Suppressor macrophage treated with lipopolysaccharide for 4 hours (primary cell): ENCODE measurements at places on chromosomes 5 and 9.

DNA sequence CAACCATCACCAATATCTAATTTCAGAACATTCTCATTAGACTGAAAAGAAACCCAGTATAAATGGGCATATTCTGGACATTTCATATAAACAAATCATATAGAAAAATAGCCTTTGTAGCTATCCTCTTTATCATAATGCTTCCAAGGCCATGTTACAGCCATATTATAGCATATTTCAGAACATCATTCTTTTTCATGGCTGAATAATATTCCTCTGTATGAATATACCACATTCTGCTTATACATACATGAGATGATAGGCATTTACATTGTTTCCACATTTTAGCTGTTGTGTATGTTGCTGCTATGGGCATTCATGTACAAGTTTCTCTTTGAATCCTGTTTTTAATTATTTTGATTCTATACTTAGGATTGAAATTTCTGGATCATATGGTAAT, 167.0 kb downstream of the FBXL17 start:
- DNase-seq: no peak

DNA sequence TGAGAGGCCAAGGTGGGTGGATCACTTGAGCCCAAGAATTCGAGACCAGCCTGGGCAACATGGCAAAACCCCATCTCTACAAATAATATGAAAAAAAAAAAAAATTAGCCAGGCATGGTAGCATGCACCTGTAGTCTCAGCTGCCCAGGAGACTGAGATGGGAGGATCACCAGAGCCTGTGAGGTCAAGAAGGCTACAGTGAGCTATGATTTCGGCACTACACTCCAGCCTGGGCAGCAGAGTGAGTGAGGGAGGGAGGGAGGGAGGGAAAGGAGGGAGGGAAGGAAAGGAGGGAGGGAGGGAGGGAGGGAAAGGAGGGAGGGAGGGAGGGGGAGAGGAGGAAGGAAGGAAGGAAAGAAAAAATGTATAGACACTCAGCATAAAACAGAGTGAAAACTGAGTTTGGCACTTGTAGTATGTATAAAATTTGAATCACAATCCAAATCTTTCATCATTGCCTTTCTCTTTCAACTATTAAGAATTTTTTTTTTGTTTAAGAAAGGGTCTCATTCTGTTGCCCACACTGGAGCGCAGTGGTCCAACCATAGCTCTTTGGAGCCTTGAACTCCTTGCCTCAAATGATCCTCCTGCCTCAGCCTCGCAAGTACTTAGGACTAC, 27.8 kb downstream of the SERINC5 start:
- no peak for DNase-seq

DNA sequence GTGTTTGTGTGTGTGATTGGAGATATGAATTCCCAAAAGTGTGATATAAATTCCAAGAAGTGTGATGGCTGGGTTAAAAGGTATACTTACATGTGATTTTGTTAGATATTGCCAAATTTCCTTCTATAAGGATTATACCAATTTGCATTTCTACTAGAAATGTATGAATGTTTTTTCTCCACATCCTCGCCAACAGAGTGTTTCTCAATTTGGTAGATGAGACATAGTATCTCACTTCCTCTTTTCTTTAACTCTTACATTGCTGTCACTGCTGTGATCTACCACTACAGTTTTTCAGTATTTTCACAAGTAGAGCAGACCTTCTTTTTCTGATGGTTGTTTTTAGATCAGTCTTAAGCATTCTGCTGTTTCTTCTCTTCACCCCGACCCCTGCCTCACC, 111.3 kb downstream of the FER start:
- DNase-seq: peak; percentile 85

- no peak for DNase-seq
Measured at GRCh38 chr9:75685062-75685461, 205.4 kb upstream of the PCSK5 start.

GRCh38 chr5:151218177-151218576, 5.7 kb downstream of the CCDC69 start:
- no peak for DNase-seq

DNA sequence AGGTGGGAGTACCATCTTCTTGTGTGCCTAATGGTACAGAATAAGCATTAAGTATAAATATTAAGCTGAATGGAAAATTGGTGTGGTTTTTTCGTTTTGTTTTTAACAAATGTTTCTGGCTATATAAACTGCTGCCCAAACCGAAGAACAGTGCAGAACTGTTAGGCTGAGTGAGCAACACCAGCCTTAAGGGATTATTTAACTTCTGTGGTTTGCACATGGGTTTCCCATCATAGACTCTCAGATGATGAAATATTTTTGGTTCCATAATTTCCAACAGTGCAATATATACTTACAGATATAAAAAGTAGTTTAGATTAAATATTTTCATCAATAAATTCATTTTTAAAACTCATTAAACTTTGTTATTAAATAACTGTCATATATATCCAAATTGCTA, 16.4 kb downstream of the C5orf63 start:
- DNase-seq: no peak

GRCh38 chr9:128528445-128529160, 23.8 kb upstream of the SPTAN1 start:
- no peak for DNase-seq

DNA sequence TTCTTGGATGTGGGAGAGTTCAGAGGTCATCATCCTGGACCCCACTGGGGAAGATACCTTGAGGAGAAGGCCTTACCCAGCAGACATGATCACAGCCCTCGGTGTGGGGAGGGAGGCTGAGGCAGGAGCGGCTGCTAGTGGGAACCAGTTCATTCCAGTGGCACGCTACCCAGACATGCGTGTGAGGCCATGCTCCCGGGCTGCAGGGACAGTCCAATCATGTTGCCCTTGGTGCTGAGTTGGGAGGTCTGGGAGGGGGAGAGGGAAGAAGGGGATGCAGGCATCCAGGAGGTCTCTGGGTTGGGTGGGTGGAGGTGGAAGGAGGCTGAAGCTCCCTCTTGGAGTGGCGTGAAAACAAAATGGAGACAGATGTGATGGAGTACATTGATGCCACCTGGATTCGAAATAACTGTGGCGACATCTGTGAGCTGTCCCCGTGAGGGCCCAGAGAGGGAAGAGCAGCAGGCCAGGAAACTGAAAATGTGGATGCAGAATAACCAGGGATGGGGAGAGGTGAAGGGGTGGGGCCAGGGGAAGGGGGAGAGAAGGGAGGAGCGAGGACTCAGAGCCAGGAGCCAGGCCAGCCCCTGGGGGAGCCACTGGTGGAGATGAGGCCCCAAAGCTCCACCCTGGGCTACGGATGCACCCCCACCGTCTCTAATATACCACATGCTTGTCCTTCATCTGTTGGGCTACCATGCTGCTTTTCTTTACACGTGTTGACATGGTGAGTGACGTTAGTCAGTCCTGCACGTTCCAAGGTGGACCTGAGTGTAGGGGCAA, 16.2 kb downstream of the NDUFS6 start:
- no peak for DNase-seq

DNA sequence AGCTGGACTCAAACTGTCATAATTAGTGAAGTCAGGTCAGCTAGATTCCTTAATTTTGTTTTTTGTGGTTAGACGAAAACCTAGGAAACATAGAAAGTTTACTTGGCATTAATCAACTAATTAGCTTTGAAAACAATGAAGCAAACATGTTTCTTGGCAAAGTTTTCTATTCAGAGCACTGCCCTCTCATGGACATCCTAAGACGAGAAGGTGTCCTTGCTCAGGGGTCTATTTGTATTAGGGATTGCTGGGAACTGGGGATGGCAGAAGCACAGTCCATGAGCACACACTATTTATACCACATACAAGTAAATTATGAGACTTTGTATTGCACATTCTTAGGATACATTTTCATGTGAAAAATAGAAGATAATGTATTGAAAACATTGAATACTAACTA, 49.7 kb downstream of the POC5 start:
- no peak for DNase-seq

DNA sequence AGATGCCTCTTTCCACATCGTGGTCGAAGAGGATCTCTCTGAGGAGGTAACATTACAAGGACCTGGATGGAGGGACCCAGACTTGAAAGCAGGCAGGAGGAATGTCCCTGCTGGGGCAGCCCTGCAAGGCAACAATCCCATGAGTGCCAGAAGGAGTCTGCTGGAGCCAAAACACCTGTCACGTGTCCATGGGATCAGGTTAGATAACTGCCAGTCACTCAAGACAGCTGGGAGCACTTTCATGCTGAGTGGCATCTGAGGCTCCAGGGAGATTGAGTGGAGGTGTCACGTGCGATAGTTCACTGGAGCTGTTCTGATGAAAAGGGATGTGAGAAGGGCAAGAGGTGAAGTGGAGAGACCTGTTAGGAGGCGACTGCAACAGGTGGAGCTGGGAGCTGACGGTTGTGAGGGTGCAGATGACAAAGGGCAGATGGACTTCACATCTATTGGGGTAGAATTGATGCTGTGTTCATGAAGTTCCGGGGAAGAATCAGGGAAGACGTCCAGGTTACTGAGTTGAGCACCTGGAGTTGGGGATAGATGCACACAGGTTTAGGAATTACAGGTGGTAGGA, 68.4 kb downstream of the ICE1 start:
- DNase-seq: no peak

DNA sequence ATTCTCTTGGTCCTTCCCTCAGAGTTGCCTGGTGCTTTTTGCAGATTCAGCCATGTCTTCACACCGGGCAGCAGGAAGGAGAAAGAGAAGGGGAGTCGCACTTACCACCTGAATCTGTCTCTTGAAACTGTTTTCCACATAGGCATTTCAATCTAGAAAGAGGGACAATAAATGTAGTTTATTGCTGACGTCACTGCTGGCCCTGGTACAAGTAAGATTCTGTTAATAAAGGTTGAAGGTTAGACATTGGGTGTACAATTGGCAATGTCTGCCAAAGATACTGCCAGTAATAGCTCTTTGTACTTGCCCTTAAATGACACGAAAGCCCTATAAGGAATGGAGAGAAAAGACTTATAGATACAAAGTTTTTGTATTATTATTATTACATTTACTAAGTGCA, 72.8 kb downstream of the MEGF10 start:
- DNase-seq: no peak

DNA sequence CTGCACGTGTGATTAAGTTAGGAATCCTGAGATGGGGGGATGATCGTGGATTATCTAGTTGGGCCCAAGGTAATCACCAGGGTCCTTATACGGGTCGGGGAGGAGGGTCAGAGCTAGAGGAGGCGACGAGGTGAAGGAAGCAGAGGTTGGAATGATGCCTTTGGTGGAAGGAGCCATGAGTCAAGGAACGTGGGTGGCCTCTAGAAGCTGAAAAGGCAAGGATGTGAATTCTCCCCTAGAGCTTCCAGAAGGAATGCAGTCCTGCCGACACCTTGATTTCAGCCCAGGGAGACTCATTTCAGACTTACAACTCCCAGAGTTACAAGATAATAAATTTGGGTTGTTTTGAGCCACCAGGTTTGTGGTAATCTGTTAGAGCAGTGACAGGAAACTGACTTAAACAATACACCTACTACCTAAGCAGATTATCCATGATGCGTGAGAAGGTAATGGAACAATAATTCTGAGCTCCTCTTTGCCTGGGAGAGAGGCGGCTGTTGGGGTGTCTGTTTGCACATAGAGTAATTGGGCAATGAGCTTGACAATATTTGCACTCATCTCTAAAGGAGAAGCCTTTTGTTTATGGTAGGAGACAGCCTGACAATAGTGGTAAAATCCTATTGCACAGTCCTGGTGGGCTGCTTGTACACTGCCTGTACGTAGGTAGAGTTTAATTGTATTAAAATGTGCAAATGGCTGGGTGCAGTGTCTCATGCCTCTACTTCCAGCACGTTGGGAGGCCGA, 129.3 kb upstream of the IER5L start:
- no peak for DNase-seq

DNA sequence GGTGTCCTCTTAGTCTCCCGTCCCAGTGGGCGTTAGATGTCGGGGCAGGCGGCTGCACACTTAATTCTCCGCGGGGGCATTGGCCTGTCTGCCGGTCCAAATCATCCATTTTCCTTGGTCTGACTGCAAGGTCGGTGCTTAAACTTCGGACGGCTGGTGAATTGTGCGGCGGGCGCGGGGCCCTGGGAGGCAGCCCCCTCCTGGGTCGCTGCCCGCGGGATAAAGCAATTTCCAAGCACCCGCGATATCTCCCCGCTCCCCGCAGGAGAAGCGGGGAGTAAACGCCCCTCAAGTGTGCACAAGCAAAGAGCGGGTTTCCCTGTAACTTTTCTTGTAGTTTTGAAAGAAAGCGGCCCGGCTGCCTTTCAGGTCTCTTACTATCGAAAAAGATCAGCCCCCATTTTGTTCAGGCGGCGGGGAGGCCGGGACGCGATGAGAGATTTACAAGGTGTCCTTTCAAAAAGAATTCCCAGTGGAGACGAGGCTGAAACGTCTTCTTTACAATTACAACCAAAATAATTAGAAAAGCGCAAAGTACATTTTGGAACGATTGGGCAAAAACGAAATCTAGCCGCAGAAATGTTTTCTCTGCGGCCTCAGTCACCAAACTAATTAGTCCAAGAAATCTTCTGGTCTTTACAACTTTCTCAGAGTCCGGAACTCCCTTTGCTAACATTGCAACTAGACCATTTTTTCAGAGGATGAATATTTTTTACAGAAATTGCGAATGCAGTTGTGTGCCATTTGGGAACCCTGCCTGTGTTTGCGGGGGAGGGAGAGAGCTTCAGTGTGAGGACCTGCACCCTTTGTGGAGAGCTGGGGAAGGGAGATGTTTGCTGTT, 1.8 kb downstream of the IRX1 start:
- DNase-seq: no peak

DNA sequence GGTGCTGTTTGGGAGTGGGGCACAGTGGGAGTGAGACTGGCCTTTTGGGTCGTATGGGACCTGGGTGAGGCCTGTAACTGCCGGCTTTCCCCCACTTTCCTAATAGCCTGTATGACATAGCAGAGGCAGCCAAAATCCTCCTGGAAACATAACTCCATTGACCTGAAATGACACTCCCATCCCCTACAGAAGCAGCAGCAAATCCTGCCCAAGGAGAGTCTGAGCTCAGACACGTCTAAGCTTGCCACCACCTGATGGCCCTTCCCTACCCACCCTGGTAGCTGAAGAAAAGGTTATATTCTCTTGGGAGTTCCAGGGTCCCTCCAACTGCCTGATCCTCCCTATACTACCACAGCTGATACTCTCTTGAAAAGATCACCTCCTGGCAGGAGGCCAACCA, 179.8 kb upstream of the ARRDC3 start:
- no peak for DNase-seq
